ENCODE measurements at places on chromosomes 4 and X.

DNA sequence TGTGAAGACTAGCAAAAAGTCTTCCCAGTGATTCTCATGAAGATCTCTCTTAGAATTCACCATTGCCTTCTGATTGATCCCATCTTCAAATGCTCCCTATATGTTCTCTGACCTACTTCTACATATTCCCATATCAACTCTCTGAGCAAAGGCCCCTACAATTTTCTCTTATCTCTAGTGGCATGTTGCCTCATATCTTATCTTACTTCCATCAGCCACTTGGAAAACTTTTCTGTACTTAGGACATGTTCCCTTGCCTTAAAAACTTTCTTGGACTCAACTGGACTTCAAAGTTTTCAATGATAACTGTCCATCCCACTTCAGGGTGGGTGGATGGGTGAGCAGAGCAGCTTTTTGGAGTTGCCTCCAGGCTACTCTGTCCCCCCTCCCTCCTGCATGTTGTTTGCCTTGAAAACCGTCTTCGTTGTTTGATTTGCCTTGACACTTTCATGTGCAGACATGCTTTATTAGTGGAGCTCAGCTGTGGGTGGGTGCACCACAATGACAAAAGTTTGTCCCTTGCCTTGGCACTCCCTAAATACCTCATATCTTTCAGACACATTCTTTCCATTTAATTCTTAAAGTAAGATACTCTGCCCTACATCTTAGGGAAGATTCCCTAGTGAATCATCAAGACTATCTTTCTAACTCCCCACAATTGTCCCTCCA lies 18.3 kb upstream of the USP27X start:
- no peak for DNase-seq

- peak; percentile 1 for DNase-seq
These were observed 4.0 kb downstream of the NUDT10 start for GRCh38 chrX:51336584-51336983.

- no peak for DNase-seq
These were observed 116.7 kb downstream of the GPC3 start for GRCh38 chrX:133868682-133869081.

GRCh38 chr4:145014365-145014764 lies 83.6 kb downstream of the ANAPC10 start:
- DNase-seq = no peak

DNA sequence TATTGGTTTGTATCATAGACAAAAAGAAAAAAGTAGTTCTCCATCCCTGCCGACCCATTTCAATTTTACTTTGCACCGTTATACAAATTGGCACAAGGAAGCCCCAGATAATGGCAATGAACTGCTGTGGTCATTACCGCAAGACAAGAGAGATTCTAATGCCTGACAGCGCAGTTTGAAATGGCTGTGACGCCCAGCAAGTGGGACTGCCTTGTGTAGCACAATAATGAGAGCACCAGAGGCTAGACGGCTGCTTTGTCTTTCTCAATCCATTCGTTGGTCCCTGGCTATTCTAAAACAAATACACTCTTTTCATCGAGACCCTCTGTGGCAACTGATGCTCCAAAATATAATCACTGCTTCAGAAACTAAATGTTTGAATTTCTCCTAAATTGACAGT lies 192.4 kb upstream of the NEIL3 start:
- no peak for DNase-seq

DNA sequence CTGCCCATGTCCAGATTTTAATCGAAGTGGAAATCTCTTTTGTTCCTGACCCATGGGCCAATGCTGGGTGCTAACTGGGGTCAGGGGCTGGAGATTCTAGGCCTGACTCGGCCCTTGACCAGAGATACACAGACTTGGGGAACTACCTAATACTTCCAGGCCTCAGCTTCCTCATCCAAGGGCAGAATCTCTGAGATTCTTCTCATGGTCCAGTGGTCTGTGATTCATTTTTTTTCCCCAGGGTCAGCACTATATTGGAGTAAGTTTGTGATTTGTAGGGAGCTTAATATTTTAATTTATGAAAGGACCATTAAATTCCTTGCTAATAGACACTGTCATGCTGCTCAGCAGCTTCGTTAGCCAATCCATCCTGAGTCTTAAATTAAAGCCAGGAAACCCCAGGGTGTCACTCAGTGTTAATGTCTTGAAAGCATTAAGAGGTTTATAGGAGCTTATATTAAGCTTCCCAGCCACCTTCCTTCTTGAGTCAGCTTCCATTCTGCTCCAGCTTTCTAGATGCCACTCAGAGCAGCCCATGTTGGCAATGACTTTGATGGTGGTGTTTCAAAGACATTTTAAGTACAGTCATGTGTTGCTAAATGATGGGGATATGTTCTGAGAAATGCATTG lies 27.0 kb upstream of the PROM1 start:
- no peak for DNase-seq

DNA sequence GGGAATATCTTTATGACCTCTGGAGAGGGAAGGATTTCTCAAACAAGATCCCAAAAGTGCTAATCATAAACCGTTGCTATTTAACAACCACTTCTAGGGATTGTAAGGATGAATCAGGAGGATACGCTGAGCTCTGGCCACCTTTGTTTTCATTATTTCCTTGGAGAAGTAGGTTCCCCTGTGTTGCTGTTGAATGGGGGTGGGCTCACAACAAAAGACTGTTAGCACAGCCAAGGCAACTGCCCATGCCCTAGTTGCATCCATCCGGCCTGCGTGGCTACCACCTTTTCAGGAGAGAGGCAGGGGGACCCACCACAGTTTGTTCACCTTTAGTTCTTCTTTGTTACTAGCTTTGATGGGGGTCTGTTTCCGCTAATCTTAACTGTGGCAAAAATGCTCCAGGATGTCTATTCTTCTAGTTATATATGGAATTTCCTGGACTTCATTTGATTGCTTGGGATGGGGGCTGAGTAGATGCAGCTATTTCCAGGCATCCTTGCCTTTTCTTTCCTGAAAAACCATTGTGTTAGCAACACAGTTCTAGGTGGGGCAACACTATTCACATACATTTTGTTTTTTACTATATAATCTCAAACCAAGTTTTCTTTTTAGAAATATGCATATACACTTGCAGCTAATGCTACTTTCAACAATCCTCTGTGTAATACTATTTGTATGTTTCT lies 95.4 kb downstream of the KDR start:
- DNase-seq = no peak

DNA sequence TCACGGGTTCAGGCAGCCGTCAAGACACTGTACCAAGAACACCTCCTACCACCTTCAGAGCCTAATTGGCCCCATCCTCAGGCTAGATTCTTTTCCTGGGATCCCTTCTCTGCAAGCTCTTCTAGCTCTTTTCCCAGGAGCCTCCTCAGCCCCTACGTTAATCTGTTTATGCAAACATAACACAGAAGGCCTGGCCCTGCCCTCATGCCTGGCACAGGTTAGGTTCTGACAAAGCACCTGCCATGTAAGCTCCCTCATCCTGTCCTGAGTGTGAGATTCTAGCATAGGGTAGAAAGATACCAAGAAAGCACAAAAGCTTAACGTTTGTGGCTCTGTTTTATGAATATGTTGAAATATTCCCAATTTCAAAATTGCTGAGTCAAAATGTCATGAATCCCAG lies 93.6 kb downstream of the IRF2 start:
- no peak for DNase-seq

GRCh38 chr4:25058796-25059195 lies 28.1 kb upstream of the LGI2 start:
- DNase-seq = no peak

DNA sequence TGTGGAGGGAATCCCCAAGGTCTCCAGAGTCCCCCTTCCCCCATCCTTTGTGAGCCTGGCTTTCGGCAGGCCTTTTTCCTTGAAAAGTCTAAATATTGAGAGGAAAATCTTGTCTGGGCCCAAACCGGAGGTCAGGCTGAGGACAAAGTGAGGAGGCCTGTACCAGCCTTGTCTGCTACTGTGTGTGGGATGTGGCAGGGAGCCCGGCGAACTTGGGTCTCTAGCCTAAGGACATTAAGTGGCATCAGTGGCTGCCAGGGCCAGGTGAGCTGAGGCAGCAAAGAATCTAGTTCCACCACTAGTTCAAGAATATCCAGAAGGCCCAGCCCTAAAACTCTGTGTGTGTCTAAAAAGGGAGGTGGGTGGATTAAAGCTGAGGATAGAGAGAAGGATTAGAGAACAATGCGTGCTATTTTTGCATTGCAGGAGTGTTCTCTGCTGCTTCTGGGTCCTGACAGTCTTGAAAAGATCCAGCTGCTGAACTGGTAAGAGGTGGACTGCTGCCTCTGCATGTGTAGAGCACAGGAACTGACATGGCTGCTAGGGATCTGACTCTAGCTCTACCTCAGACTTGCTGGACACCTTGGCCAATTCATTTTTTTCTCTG lies 1.2 kb upstream of the AMER1 start:
- no peak for DNase-seq

GRCh38 chrX:145818186-145819113 lies 821 bp downstream of the SLITRK2 start:
- peak; percentile 0 for DNase-seq

DNA sequence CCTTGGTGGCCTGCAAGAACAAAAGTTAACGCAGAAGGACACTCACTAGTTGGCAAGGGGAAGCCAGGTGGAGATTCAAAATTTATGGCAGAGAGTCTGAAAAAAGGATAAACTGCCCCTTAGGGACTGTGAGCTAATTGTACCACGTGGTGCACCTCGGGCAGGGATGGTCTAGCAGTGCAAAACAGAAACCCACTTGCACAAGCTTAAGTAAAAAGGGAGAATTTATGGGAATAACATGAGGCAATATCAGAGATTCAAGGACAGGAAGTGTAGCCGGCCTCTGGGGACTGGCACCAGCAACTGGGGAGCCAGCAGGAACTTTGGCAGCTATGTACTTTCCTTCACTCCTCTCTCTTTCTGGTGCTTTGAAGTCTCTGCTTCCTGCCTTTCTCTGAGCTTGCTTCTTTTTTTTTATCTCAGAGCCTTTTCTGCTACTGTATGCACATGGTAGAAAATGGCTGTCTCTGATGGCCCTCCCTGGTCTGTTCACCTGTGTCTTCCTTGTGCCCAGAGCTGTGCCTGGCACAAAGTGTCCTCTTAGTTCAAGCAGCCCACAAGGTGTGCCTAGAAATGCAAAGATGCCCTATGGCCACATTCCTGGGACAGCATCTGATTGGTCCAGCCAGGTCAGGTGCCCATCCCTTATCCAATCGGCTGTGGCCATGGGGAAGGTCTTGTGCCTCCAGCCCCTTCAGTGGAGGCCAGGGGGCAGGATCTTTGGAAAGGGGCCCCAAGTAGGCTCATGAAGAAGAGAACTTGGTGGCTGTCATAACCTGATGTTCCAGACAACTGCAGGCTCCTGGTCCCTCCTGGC lies 114.8 kb upstream of the ATP6AP2 start:
- peak; percentile 16 for DNase-seq

- peak; percentile 35 for DNase-seq
These were observed 28.3 kb downstream of the PRDM8 start for GRCh38 chr4:80225595-80225994.

DNA sequence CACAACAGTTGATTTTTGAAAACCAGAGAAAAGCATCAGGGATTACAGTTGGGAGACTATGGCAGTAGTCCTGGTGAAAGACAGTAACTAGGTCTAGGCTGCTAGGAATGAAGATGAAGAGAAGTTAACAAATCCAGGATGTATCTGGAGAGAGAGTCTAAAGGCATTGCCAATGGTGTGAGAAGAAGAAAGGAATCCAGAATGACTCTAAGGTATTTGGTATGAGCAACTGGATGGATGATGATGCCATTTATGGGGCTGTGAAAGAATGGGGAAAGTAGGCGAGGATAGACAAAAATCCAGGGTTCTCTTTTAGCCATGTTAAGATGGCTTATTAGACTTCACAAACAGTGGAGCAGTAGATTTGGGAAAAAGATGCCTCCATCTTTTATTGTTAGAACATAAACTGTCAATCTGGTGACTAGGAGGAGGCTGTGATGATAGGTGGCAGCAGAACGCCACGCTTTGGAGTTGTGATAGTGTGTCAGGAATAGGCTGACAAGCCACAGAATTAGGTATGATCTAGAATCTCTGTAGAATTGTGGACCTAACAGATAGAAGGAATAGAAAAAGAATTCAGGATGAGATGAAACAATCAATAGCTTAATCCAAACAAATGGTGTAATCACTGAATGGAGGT lies 27.3 kb upstream of the JADE1 start:
- peak; percentile 19 for DNase-seq

GRCh38 chr4:23311983-23312382 lies 577.9 kb downstream of the PPARGC1A start:
- DNase-seq = no peak

GRCh38 chr4:139736661-139737060 lies 71.0 kb downstream of the MGST2 start:
- DNase-seq = no peak

GRCh38 chr4:177566691-177567090 lies 124.5 kb upstream of the AGA start:
- DNase-seq = no peak

- DNase-seq = no peak
These were observed 502.9 kb downstream of the ANKRD50 start for GRCh38 chr4:124209626-124210025.

DNA sequence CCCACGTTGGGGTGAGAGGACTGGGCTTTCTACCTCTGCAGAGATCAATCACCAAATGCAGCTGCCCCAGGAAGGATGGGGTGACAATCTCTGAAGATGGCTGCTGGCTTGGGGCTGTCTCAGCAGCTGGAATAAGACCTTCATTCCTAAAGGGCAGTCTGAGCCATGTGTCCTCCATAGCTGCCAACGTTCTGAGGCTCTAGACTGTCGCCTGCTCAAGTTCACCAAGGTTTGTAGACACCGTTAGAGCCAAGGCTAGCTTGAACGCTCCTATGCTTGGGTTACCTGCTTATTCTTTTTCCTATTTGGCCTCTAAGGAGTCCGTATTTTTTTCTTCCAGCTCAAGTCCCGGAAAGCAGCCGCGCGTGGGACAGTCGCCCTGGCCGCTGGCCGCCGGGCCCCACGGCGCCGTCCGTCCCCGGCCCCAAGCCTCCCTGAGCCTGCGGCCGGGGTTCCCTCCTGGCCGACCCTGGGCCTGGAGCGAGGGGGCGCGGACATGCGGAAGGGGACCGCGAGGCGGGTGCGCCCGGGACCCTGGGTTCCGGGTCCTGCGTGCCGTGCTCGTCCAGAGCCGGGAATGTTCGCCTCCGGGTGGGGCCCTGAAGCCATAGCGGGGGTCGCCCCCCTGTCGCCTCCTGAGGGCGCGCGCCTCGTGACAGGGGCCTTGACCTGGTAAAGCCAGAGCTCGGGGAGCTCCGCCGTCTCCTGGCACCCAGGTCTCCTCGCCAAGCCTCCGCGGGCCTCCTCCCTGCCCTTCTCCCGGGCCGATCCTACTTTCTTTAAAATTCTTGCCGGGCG lies 23.3 kb downstream of the MRFAP1 start:
- DNase-seq = no peak

DNA sequence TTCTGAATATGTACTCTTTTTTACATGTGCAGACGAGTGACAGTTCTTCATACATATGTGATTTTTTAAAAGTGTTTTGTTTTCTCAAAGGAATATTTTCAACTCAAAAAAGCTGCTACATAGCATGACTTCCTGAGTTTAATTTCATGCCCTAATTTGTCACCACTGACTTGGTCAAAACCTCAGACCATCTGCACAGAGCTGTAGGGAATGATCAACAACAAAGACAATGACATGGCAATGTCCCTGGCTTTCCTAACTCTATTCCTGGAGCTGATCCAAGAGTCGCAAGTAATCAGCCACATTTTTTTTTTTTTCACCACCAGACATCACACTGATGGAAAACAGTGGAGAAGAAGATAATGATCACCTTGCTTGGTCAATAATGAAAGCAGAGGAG lies 97.7 kb downstream of the TMA16 start:
- DNase-seq = peak; percentile 14
